HCT116 (cell line): ENCODE measurements at places on chromosomes 11 and 22.

DNA sequence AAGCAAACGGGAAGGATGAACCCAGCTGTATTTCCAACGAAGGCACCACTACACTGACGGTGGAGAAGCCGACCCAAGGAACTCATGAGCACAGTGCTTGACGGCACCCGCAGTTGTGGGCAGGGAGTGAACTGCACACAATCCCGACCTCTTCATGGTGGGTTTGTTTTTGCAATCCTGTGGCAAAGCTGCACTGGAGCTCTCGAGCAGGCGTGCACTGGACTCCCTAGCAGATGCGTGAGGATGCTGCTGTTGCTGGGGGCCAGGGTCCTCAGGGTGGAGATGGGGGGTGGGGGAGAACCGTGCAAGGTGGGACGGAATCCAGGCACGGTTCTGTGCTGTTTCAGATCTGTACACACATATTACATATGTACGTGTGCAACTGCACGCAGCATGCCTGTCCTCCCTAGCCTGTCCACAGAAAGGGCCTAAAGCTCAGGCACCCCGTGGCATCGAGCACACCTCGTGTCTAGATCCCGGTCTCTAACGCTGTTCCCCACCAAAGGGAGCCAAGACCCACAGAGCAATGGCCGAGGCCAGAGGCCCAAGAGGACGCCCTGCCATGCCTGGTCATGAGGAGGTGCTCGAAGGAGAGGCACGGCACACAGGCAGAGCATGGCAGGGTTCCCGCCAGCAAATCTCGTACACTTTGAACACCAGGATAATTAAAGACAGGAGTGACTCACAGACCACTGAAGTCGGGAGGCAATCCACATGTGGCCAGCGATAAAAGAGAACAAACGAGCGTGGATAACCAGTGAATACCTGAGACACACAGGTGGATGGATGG, 17.6 kb downstream of the ALG12 start:
- DNase-seq: no peak

DNA sequence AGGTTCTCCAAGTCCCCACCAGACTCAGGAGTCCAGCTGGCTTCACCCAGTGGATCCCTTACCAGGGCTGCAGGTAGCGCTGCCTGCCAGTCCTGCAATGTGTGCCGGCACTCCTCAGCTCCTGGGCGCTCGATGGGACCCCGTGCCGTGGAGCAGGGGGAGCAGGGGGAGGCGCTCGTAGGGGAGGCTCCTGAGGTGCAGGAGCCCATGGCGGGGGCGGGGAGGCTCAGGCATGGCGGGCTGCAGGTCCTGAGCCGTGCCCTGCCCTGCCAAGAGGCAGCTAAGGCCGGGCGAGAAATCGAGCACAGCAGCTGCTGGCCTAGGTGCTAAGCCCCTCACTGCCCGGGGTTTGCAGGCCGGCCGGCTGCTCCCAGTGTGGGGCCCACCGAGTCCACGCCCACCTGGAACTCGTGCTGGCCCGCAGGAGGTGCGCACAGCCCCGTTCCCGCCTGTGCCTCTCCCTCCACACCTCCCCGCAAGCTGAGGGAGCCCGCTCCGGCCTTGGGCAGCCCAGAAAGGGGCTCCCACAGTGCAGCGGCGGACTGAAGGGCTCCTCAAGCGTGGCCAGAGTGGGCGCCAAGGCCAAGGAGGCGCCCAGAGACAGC, 792.9 kb upstream of the CCDC179 start:
- DNase-seq: no peak

GRCh38 chr11:65429724-65430405, 7.3 kb downstream of the NEAT1 start:
- no peak for DNase-seq

DNA sequence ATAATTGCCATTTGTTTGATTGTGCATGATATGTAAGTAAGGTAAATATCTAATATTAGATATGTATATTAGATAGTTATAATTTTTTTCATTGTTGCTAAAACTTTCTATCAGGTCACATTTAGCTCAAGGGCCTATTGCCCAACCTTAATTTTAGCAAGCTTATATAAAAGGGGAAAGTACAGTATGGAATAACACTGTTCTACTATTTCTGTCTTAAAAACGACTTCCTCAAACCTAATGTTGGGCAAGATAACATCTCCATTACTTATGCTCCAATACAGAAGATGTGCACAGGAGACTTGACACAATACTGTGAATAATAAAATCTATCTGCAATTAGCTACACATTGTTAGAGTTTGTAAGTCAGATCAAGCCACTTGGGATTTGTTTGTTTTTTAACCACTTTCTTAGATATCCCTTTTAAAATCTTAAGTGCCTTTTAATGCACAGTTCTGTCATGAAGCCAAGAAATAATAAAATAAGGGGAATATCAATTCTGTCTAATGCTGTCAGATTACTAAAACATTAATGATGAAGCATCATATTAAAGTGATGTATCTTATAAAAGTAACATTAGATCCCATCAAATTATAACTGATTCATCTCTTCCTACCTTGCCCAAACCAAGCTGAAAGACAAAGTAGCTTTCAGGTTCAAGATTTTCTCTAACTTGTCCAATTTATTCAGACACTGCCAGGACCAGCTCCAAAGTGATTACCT, 98.1 kb downstream of the SIK3 start:
- no peak for DNase-seq

DNA sequence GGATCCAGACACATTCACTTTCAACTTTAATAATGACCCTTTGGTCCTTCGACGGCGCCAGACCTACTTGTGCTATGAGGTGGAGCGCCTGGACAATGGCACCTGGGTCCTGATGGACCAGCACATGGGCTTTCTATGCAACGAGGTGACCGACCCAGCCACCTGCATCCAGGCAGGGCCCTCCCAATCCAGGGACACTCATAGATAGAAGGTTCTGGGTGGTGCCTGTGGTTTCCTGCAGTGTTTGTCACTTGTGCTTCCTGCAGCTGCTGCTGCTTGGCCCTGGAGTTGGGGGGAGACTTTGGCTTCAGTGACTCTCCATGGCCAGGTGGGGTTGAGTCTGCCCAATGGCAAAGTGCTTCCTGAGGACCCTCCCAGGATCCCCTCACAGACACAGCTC, 7.3 kb downstream of the APOBEC3B start:
- no peak for DNase-seq

DNA sequence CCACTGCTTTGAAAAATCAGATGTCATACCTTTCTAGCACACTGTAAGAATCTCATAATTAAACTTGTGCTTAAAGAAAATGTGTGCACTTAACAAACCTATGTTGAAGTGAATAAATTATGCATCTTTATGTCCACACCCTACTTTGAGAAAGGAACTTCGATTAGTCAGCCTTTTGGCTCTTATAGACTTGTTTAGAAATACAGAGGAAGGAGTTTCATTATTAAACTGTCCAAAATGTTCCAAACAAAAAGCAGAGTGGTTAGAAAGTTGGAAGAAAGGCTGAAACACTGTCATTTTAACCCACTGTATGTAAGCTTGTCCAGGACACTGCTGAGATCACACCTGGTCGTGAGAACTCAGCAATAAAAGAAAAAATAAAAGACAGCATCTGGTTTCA, 863.2 kb upstream of the CHORDC1 start:
- no peak for DNase-seq

- DNase-seq: no peak
Measured at GRCh38 chr11:125170510-125171031, 6.0 kb downstream of the PKNOX2 start.

- no peak for DNase-seq
Measured at GRCh38 chr11:115555336-115556090, 51.3 kb upstream of the CADM1 start.

DNA sequence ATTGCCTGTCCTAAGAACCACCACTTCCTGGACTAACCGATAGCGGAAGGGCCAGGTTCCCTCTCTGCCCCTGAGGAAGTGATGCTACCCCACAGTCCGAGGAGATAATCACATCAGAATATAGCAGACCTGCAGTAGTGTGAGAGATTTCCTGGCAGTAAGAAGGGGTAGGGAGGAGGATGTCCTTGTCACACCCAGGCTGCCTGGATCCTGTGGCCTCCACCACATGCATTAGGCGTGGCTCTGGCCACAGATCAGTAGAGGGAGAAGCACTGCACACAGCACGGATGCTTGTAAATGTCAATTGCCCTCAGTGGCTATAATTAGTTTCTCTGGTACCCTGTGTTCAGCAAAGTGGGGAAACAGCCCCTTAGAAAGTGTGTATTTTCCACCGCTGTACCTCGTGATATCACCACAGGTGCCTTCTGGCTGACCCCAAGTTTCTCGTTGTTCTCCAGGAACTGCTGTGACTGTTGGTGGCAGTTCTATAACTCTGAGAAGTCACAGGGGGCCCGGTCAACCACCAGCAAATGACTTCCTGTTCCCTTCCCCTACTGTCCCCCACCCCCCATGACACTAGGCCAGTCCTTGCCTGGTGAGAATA, 61.8 kb downstream of the UBASH3B start:
- no peak for DNase-seq

DNA sequence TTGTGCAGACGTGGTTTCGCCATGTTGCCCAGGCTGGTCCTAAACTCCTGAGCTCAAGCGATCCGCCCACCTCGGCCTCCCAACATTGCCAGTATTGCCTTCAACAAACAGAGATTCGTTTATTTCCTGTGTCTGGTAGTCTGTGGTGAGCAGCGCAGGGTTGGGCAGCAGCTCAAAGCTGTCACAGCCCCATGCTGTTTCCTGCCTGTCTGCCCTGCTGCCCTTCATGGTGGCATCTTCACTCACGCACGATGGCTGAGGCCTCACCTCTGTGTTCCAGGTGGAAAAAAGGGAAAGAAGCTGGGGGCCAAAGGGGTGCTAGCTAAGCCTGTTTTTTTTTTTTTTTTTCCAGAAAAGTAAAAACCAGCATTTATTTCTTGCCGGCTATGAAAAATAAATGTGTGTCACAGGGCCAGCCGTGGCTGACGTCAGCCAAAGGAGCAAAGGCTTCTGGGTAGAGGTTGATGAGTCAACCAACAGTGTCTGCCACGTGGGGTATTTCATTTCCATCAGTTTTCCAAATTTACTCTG, 28.8 kb downstream of the TBC1D22A start:
- DNase-seq: no peak

GRCh38 chr11:21564095-21564494, 628.8 kb upstream of the ANO5 start:
- DNase-seq: no peak

DNA sequence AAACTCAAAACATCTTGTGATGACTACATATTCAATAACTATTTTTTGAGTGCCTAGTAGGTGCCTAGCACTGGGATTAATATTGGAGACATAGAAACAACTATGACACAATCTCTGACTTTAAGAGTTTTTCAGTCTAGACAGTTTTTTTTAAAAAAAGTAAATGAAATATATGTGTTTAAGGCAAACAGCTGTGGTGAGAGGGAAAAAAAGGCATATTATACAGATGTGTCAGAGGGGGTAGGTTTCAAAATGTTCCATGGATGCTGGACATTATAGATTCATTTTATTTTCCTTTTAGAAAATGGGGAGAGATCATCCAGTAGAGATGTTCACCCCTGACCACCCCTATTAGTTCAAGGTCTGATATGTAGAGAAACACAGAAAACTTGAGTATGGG, 90.8 kb downstream of the LUZP2 start:
- DNase-seq: no peak

- DNase-seq: no peak
Measured at GRCh38 chr11:63165706-63166310, 21.8 kb upstream of the SLC22A24 start.

DNA sequence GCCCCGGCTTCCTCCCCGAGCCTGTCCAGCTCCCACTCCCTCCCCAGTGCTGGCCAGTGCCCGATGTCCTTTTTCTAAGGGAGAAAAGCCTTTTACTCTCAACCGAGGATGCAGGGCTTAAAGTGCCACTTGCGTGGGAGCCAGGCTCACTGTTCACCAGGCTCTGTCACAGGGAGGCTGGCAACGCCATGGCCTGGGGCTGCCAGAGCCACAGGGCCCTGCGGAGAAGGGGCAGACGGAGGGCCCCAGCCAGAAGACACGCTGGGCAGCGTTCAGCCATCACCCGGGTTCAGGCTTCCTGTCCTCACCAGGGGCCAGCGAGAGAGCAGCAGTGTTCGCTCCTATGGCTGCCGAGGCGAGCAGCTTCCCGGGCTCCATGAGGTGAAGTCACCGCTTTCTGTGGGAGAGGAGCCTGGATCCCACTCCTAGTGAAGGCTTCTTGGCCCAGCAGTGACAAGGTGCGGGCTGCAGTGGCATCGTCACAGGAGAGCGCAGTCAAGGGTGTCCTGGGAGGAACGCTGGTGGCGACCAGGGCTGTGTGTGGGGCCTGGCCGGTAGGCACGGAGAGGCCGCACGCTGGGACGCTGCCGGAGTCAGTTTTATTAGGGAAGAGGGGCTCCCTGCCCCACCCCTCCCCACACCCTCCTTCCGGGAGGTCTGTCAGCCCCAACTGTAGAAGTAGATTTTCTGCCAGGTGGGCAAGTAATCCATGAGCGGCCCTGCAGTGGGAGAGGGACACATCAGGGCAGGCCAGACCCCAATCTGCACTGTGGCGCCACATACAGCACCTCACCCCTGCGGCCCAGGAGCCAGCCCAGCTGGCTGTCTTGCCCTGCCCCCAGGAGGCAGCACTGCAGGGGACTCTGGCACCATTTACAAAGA, 2.8 kb upstream of the FREY1 start:
- DNase-seq: no peak

GRCh38 chr11:70756341-70756740, 358.0 kb downstream of the CTTN start:
- DNase-seq: no peak

- DNase-seq: no peak
Measured at GRCh38 chr11:78978831-78979230, 404.2 kb upstream of the NARS2 start.

DNA sequence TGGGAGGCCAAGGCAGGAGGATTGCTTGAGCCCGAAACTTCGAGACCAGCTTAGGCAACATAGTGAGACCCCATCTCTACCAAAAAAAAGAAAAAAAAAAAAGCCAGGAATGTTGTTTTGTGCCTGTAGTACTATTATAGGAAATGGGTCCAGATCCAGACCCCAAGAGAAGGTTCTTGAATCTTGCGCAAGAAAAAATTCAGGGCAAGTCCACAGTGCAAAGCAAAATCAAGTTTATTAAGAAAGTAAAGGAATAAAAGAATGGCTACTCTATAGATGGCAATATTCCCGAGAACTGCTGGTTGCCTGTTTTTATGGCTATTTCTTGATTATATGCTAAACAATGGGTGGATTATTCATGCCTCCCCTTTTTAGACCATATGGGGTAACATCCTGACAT, 51.2 kb upstream of the RDX start:
- DNase-seq: no peak

GRCh38 chr11:95254716-95255115, 23.7 kb upstream of the SESN3 start:
- DNase-seq: no peak
